ENCODE measurements at places on chromosomes 3 and 15.

- DNase-seq = no peak
Measured at GRCh38 chr3:50607271-50608091, 4.1 kb downstream of the CISH start.

- no peak for DNase-seq
Measured at GRCh38 chr3:171168086-171168485, 141.6 kb upstream of the SLC2A2 start.

DNA sequence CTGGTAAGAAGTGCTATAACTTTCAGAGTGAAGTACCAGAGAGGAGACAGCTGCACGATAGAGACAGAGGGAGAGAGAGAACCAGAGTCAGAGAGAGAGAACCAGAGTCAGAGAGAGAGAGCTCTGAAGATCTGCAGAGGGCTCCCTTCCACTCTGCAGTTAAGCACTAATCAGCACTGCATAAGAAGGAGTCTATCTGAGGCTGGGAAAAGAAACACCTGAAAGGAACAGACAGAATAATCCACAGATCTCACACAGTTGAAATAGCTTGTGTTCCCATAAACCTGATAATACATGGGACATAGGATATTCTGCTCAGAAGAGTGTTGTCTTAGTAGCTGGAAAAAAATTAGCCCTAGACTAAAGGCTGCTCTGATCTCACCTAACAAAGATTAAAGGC, 87.6 kb downstream of the CFAP44 start:
- DNase-seq = no peak

DNA sequence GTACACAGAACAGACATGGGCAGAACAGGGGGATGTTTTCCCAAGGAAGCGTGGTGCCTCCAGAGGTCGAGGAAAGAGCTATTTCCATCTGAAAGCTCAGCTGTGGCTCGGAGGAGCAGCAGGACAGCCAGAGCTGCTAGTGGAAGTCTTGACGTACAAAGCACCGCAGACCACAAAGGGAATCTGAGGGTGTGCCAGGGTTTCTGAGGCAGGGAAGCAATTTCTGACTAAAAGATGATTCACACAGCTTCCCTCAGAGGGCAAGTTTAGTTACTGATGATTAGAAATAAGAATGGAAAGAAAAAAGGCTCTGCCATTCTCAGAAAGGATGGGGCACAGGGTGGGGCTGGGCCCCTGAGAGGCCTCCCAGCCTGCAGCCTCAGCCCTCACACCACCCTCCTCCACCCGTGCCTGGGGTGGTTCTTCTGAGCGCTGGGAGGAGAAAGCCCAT, 45.8 kb upstream of the SEC13 start:
- no peak for DNase-seq

- no peak for DNase-seq
Measured at GRCh38 chr15:66388576-66388975, 1.9 kb downstream of the MAP2K1 start.

- DNase-seq = peak; percentile 56
Measured at GRCh38 chr15:29822684-29823459, 604 bp upstream of the TJP1 start.

DNA sequence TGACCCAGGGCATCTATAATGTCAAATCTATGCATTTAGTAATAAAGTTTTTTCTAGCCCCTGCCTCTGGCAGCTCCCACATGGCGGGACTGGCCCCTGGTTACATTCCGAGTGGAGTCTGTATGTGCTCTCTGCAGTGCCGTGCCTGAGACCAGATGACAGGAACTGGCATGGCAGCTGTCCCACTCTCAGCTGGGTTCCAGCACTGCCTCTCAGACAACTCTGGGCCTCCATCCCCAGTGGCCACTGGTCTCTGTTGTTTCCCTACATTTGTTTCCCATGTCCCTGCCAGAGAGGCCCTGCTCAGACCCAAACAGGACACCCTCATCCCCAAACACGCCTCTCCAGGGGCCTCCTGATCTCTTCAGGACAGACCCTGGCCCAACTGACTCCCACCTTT, 109.3 kb downstream of the OCA2 start:
- DNase-seq = no peak

GRCh38 chr3:172129850-172130716, 90.7 kb downstream of the FNDC3B start:
- no peak for DNase-seq

DNA sequence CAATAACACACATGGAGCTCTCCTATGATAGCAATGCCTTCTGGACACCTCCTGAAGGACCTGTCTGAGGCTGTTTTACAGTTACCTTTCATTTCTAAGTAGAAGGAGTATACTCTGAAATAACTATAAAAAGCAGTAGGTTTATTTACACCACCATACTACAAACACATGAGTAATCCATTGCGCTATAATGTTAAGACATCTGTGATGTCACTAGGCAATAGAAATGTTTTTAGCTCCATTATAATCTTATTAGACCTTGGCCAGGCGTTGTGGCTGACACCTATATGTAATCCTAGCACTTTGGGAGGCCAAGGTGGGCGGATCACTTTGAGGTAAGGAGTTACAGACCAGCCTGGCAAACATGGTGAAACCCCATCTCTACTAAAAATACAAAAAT, 24.7 kb downstream of the PXK start:
- no peak for DNase-seq

Data from NCI-H1417 treated with DMSO at 0.1 percent for 48 hours (cell line).